Stimulated activated CD8-positive, alpha-beta memory T cell treated with anti-CD3 and anti-CD28 coated beads, Interleukin-15, amount 100 ng/mL, for 4 hours (primary cell): ENCODE measurements at places on chromosomes 3 and 15.

DNA sequence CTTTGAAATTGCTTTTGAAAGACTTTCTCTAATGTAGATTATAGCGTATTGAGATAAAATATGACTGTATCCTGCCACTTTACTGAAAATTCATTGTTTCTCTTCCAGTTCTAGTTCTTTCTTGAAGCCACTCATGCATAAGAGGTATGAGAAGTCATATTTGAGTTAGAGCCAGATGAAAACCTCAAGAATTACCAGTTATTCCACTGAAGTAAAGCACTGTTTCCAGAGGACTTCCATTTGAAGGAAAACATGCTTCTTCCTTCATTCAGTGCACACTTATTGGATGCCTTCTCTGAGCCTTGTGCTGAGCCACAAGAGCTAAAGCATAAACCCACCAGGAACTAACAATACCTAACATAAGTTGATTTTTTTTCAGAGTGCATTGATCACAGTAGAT is 513.4 kb downstream of the ZNF385D start:
- no peak for DNase-seq

DNA sequence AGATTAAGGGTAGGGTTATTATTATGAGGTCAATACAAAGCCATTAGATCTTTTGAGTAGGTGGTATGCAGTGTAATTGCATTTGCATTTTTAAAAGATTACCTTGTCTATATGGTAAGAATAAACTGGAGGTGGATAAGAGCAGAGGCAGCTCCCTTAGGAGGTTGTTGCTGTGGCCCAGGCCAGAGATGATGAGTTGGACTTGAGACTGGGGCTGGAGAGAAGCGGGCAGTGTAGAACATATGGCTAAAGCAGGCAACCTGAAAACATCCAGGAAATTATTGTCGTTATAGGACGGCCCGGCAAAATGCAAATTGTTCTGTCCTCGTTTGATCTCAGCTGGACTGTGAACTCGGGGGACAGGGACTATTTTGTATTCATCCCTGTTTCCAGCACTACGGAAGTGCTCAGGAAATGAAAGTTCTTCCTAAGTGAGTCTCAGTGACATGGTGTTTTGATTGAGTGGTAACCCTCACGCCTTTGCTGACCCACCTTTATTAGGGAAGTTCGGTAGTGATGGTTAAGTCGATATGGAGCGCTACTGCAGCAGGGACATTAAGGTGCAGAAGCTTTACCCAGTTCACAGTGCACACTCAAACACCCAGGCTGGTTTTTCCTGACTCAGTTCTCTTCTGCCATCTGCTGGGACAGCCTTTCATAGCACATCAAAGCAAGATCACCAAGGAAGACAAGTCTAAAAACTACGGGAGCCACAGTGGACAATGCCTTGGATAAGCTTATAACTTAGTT is 27.2 kb upstream of the VPS33B start:
- peak; percentile 6 for DNase-seq

DNA sequence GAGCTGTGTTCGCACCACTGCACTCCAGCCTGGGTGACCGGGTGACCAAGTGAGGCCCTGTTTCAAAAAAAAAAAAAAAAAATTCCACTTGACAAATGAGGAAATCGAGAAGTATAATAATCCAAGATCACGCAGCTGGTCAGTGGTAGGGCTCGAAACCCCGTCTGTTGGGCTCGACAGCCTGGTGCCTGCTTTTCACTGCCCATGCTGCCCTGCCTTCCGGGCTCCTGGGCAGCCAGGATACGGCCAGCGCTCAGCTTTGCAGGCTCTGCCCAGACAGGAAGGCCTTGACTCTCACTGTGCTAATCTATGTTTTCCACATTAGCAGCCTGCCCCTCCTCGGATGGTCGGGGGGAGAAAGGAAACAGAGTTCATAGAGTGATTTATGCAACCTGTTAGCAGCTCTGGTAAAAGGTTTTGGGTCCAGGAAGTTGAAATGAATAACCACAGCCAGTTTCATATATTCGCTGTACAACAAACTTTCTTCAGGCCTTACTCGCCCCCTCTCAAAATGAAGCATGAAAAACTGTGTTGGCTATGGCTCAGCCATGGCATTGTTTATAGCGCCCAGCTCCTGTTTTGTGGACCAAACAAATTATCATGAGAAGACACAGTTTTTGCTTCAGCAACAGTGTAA is 108.8 kb downstream of the XXYLT1 start:
- DNase-seq = no peak

- no peak for DNase-seq
These were observed 23.2 kb downstream of the NRG4 start for GRCh38 chr15:75989045-75989444.

DNA sequence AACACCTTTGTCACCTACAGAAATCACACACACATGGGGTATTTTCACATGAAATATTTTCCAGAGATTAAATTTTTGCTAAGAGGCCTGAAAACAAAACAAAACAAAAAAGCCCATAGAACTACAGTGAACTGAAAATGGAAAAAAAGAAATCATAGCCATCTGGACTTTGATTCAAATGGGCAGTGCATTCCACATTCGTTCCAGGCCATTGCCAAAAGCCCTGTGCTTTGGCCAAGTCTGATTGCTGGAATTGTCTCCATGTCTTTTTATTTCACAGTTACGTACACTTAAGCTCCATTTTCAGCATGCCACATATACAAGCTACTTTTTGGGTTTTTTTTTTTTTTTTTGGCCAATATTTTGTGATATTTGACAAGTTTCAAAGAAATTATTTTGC is 47.1 kb downstream of the TFG start:
- DNase-seq = no peak

- DNase-seq = no peak
These were observed 21.5 kb downstream of the AGTR1 start for GRCh38 chr3:148718982-148719862.

DNA sequence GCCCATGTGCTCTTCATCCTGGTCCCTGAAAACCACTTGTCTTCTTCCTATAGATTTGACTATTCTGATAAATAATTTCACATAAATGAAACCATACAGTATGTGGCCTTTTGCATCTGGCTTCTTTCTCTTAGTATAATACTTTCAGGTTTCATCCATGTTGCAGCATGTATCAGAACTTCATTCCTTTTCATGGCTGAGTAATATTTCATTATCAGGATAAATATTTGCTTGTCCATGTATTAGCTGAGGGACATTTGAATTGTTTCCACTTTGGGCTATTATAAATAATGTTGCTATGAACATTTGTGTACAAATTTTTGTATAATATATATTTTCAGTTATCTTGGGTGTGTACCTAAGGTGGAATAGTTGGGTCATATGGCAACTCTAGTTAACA is 29.8 kb upstream of the AEN start:
- DNase-seq = no peak

DNA sequence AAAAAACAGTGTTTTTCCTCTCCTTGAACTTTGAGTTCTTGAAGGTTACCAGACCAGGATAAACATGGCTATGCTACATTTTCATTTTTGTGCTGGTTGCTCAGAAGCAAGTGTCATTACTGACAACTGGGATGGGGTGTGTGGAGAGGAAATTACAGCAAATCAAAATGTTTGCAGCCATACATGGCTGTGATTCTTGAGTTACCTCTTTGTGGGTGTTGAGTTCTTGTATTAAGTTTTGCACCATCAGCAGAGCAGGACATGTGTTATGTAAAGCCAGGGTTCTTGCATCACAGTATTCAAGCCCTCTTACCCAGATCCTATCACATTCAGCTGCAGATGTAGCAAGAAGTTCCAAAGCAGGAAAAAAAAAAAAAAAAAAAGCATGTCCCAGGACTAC is 53.9 kb upstream of the ATOSA start:
- DNase-seq = no peak

- no peak for DNase-seq
These were observed 32.4 kb downstream of the SELENOT start for GRCh38 chr3:150635526-150635925.

DNA sequence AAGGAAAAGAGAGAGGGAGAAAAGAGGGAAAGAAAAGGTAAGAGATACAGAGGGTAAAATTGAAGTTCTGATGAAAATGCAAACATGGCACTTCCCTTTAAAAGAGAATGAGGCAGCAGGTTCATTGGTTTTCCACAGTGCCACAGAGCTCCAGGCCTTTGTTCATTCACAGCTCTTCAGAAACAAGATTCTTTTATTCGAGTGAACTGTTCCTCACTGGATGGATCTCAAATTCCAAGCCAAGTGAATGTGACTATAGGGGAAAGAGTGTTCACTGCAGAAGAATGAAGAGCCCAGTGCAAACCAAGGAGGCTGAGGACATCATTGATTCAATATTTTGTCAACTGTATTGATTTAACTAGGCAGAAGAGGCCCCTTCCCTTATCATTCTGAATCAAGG is 280.3 kb upstream of the PROK2 start:
- no peak for DNase-seq

DNA sequence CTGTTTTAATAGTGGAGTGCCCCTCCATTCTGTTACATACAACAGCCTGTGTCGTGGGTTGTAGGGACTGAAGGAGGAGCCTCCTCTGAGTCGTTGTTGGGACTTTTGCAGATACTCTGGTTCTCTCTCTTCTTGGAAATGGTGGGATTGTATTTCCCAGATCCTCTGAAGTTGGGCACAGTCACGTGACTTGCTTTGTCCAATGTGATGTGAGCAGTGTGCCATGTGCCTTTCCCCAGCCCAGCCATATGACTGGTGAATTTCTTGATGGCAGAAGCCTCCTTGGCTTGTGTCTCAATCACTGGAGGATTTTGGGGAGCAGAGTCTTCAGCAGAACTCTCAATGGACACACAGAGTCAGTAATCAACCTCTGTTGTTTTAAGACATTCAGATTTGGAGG is 36.2 kb downstream of the RASGRF1 start:
- no peak for DNase-seq

GRCh38 chr3:177760803-177761202 is 563.5 kb upstream of the TBL1XR1 start:
- no peak for DNase-seq

DNA sequence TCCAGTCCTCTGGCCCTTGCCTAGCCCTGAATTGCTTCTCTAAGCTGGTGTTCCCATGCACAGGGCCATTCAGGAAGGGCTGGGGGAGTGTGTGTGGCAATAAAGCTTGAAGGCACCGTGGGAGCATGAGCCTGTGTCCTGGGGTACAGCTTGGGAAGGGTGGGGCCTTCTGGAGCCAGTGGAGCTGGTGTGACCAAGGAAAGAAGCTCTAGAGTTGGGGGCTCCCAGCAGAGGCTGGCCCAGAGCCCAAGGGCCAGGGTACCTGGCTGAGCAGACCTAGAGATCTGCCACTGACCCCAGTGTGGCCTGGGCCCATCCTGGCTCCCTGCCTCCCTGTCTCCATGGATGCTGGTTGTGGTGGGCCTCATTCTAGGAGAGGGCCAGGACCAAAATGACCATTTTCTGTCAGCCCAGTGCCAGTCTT is 8.1 kb downstream of the ABTB1 start:
- no peak for DNase-seq

- DNase-seq = no peak
These were observed 4.6 kb downstream of the EFCC1 start for GRCh38 chr3:129005526-129006303.

GRCh38 chr3:107882881-107883280 is 207.9 kb downstream of the CD47 start:
- no peak for DNase-seq

GRCh38 chr15:48406911-48407310 is 75.7 kb downstream of the DUT start:
- DNase-seq = no peak

- DNase-seq = no peak
These were observed 17.5 kb downstream of the PIK3R4 start for GRCh38 chr3:130729154-130729553.

DNA sequence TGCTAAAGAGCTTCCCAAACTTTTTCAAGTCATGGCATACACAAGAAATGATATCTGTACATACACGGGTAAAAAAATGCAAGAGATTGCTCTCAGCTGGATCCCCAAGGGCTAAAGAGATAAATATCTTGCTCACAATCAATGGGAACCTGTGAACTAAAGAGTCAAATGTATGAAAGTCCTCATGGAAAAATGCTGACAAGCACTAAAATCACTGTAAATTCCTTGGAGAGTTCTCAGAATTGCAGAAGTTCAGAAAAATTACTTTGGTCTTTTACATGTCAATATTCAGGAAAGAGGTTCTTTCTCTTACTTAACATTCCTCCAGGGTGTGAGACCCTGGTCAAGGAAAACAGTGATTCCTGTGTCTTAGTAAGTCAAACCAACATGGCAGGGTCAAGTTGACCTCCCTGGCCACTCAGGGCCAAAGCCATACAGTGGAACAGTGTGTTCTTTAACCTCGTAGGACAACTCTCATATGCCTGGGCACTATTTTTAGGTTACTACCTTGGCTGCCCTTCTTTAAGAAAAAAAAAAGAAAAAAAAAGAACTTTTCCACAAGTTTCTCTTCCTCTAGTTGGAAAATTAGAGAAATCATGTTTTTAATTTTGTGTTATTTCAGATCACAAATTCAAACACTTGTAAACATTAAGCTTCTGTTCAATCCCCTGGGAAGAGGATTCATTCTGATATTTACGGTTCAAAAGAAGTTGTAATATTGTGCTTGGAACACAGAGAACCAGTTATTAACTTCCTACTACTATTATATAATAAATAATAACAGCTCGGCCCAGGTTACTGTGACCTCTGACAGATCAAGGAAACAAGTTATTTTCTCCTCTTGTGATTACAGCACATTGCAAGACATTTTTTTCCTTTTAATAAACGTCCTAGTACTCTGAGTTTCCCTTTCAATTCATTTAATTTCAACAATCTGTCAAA is 12.5 kb downstream of the SSR3 start:
- no peak for DNase-seq

DNA sequence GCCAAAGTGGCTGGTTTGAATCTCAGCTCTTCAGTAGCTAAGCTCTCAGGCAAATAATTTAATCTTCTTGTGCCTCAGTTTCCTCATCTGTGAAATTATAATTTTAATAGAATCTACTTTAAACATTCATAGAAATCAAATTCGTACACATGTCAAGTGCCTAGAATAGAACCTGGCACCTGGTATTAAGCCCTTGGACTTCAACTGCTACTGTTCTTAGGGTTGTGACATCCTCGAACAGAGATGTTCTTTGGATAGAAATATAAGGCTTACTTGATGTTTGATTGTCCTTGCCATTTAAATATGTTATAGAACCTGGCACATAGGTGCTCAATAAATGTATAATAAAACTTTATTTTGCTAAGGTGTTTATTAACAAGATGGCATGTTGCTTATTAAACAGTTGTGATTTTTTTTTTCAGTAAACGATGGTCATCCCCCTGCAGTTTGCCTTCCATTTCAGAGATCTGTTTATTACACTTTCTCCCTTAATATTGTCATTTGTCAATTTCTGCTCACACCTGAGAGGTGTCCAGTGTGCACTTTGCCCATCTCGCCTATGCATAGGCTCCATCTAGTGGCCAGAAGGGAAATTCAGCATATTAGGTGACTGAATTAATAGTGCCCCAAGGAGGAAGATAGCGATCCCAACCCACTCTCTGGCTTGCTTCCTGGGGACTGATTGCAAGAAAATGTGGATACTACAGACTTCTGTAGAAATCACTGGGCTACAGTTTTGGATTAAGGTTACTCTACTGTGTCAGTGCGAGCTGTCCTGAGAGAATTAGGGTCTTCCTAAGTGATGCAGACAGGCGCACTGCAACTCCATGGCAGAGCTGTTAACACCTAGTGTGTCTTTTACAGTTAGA is 10.7 kb downstream of the IGF1R start:
- peak; percentile 11 for DNase-seq

GRCh38 chr15:25643120-25643519 is 204.3 kb upstream of the UBE3A start:
- DNase-seq = no peak

GRCh38 chr3:3053974-3054373 is 56.2 kb downstream of the IL5RA start:
- DNase-seq = no peak
